ENCODE measurements at places on chromosomes 2 and 18. TPM values are rescaled to one million over a fixed set of nuclear protein-coding genes. Genes with fewer than 3 reads are reported as not detected.

Gene CRYGC
- not detected for polyA plus RNA-seq

Gene TLX2
- not detected for polyA plus RNA-seq

Gene EFR3B
- not detected for polyA plus RNA-seq

Gene TFPI
- not detected for polyA plus RNA-seq

Gene APCDD1
- polyA plus RNA-seq, result 1.2 TPM

Gene PLGLB2
- not detected for polyA plus RNA-seq

GRCh38 chr2:127133793-127134192, 26.8 kb upstream of the BIN1 start:
- H3K4me3 ChIP-seq, result no peak overlapping the region
- no peaks in the 10 kb centered on the region for H3K36me3 ChIP-seq
- DNase-seq, result no peak
- H3K27me3 ChIP-seq, result no peaks in the 10 kb centered on the region
- no peak overlapping the region for H3K27ac ChIP-seq

GRCh38 chr2:102425441-102426132, 2.6 kb downstream of the IL18RAP start:
- H3K4me3 ChIP-seq, result no peak overlapping the region
- H3K4me1 ChIP-seq, result peaks cover 41% of the 10 kb centered on the region
- DNase-seq, result no peak
- no peaks in the 10 kb centered on the region for H3K27me3 ChIP-seq
- H3K27ac ChIP-seq, result no peak overlapping the region
- H3K36me3 ChIP-seq, result no peaks in the 10 kb centered on the region

DNA sequence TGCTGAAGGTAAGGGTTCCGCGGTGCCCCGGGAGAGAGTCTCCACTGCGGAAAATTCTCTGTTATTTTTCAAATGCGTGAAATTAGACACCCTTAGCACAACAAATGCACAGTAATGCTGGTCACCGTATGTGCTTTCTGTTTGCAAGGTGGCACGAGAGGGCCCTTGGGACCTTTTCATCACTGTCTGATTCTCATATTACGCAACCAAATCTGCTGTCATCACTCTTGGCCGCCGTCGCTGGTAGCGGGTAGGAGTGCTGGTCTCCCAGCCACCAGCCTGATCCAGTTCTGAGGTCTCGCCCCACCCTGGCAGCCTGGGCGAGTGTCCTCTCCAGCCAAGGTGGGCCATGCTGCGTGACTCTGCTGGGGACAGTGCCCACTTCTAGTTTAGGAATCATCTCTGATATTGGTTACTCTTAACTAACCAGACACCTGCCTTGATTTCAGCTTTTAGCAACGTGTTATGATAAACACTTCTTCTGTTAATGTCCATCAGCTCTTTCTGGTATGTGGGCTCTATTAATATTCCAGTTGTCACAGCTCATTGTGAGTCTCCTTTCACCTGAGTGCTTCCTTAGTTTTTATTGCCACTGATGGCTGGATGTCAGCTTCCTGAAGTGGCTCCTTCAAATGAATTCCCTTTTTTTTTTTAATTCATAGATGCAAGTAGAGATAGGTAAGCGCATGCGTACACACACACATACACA, 199.4 kb downstream of the GBX2 start:
- DNase-seq, result no peak
- H3K4me3 ChIP-seq, result no peak overlapping the region
- no peaks in the 10 kb centered on the region for H3K36me3 ChIP-seq
- no peaks in the 10 kb centered on the region for H3K27me3 ChIP-seq
- H3K27ac ChIP-seq, result no peak overlapping the region
- no peaks in the 10 kb centered on the region for H3K4me1 ChIP-seq

DNA sequence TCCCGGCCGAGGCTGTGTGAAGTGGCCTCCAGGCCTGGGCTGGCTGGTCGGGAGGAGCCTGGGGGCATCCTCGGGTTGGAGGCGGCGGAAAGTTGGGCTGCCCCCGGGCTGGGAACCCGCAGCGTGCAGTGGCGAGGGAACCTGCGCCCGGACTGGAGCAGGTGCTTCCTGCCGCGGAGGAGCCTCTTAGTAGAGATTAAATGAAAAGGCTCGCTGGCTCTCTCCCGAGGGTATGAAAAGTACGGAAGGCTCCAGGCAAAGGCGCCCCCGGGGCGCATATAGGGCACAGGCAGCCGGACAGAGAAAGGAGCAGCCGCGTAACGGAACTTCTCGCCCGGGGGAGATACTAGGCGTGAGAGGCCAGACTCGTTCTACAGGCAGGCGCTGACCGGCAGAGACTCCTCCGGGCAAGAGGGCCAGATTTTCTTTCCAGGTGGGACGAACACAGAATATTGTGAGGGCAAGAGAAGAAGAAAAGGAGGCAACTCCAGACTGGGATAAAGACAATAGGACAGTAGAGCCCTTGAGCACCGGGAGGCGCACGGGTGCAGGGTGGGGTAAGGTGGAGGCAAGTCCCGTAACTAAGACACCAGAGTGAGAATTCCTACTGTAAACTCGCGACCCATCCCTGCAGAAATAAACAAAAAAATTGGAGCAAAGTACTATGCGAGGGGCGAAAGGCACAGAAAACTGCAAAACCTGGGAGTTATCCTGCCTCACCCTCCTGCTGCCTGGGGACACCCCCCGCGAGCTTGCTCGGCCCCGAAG, 816 bp downstream of the CDH2 start:
- peaks cover 7% of the 10 kb centered on the region for H3K4me1 ChIP-seq
- DNase-seq, result no peak
- no peaks in the 10 kb centered on the region for H3K36me3 ChIP-seq
- no peak overlapping the region for H3K27ac ChIP-seq

DNA sequence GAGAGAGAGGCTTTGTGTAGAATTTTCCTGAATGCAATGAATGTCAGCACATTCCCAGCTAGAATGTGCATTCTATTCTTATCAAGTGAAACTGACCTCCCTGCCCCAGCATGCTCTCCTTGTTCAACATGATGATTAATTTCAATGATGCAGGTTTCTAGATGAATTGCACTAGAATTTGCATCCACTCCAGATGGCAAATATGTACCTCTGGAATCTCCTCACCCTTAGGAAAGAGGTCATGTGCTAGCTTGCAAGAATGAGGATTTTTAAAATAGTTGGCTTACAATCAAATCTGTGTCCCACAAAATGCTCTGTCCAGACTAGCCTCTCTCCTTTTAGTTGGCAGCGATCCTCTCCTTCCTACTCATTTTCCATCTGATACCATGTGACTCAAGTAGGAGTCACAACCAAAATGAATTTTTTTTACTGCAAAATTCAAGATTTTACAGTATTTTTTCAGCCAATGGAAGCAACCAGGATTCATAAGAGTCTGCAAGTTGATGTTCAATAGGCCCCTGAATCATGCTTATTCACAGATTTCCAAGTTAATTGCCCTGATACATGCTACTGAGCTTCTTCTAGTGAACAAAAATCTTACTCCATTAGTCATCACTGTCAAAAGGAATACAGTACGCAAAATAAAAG, 21.0 kb upstream of the STAT4 start:
- no peaks in the 10 kb centered on the region for H3K36me3 ChIP-seq
- H3K4me3 ChIP-seq, result no peak overlapping the region
- no peak overlapping the region for H3K27ac ChIP-seq
- H3K27me3 ChIP-seq, result no peaks in the 10 kb centered on the region

GRCh38 chr18:47754311-47755101, 176.0 kb downstream of the SMAD2 start:
- no peaks in the 10 kb centered on the region for H3K36me3 ChIP-seq
- no peaks in the 10 kb centered on the region for H3K4me1 ChIP-seq
- no peak overlapping the region for H3K27ac ChIP-seq
- H3K4me3 ChIP-seq, result no peak overlapping the region

DNA sequence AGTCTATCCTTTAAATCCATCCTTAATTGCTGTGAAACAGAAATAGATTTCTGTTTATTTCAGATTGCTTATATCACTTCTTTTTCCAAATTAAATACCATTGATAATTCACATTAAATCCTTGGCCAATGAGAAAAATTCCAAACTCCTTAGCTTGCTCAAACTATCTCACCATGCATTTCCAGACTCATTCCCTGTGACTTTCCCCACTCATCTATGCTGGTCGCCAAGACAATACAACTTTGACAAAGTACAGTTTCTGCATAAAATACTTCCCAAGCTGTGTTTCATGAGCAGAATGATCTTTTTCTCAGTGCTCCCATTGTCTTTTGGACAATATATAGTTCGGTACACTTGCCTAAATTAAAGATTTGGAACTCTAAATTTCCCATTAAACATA, 575.6 kb downstream of the CPS1 start:
- H3K27me3 ChIP-seq, result no peaks in the 10 kb centered on the region
- no peak overlapping the region for H3K27ac ChIP-seq
- H3K4me1 ChIP-seq, result no peaks in the 10 kb centered on the region
- H3K36me3 ChIP-seq, result no peaks in the 10 kb centered on the region
- H3K4me3 ChIP-seq, result no peak overlapping the region

DNA sequence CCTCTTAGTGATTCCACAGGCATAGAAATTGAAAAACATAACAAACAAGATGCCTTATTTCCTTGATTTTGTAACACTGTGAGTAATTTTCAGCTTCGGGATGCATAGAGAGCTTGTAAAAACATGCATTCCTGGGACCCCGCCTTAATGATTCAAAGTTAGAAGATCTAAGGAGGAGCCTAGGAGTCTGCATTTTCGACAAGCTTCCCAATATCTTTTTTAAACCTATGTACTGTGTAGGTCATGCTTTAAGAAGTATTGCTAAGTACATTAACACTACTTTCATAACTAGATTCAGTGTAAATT, 109.8 kb upstream of the ZNF516 start:
- H3K27ac ChIP-seq, result no peak overlapping the region
- no peaks in the 10 kb centered on the region for H3K36me3 ChIP-seq
- no peaks in the 10 kb centered on the region for H3K4me1 ChIP-seq
- no peak overlapping the region for H3K4me3 ChIP-seq
- DNase-seq, result no peak
- H3K27me3 ChIP-seq, result no peaks in the 10 kb centered on the region

GRCh38 chr18:71322201-71322600, 1033.4 kb downstream of the SOCS6 start:
- no peak for DNase-seq
- H3K4me3 ChIP-seq, result no peak overlapping the region
- no peaks in the 10 kb centered on the region for H3K27me3 ChIP-seq

DNA sequence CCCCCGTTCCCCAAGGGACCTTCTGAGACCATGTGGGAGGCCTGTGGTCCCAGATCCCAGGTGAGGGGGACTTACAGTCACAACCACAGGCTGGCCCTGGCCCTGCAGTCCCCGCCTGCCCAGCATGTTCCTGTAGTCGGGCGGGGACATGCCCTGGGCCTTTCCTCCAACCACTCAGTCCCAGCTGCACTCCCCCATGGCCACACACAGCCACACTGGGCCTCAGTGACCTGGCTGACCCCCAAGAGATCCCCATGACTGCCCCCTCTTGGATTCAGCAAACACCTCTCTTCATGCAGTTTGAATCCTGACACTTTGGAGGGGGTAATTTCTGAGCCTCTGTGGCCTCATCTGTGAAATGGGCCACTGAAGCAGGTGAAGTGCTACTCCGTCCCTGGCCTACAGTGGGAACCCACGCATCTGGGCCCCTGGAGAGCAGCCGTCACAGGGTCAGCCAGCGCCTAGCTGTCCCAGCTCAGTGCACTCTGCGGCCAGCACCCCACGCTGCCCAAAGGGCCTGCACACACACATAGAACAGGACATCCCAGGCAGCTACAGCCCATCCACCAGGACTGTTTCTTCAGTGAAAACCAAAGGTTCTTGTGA, 12.7 kb upstream of the ARHGEF4 start:
- H3K4me1 ChIP-seq, result no peaks in the 10 kb centered on the region
- no peaks in the 10 kb centered on the region for H3K36me3 ChIP-seq
- no peak overlapping the region for H3K4me3 ChIP-seq
- no peaks in the 10 kb centered on the region for H3K27me3 ChIP-seq
- DNase-seq, result no peak

DNA sequence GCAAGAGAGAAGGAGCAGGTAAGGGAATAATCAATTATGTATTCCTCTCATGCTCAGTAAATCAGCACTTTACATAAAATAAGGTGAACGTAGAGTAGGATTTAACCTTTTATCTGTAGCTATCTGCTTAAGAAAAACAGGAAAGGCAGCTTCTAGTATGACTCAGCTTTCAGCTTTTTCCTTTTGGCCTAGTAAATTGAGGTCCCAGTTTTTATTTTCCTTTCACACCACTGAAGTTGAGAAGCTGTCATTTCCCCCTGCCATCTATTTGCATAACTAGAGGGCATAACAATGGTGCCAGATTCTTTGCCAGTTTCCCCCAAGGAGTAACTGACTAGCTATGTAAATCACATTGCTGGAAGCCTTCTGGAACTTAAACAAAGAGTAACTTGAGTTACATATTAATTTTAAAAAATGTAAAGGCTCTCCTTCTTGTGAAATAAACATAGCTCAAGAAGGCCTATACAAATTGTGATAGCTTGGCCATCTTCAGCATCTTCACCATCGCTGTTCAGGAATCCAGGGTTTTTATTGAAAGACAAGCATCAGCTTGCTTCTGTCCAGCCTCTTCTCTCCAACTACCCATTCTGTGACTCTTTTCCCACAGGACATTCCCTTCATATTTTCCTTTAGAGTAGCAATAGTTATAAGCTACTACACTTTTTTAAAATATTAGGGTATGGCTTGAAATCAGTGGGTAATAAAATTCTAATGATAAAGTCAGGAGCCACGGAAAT, 97.0 kb downstream of the KYNU start:
- no peaks in the 10 kb centered on the region for H3K4me1 ChIP-seq
- no peak overlapping the region for H3K27ac ChIP-seq
- H3K27me3 ChIP-seq, result no peaks in the 10 kb centered on the region
- H3K36me3 ChIP-seq, result peaks cover 77% of the 10 kb centered on the region

DNA sequence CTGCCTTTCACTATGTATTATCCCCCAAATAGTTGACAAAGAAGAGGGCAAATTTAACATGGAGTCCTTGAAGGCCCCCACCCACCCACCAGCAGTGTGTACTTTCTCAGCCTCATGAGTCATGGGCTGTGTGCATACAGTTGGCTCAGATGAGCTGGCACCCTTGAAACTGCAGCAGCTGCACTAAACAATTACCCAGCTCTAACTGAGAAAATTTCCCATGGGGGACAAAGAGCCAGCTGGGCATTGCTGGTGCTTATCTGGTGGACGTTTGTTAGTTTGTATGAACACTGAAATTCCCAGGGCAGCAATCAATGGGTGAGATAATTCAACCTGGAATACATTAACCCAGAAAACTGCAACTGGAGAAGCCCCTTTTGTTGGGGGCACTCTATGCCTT, 131.7 kb downstream of the GCA start:
- DNase-seq, result no peak
- H3K27me3 ChIP-seq, result no peaks in the 10 kb centered on the region
- H3K4me1 ChIP-seq, result no peaks in the 10 kb centered on the region
- H3K4me3 ChIP-seq, result no peak overlapping the region
- H3K36me3 ChIP-seq, result no peaks in the 10 kb centered on the region

GRCh38 chr2:173432049-173432754, 77.5 kb downstream of the CDCA7 start:
- peaks cover 10% of the 10 kb centered on the region for H3K4me1 ChIP-seq
- H3K27ac ChIP-seq, result no peak overlapping the region
- no peaks in the 10 kb centered on the region for H3K27me3 ChIP-seq
- DNase-seq, result peak; percentile 35
- no peak overlapping the region for H3K4me3 ChIP-seq

- no peak for DNase-seq
- no peaks in the 10 kb centered on the region for H3K4me1 ChIP-seq
- H3K27ac ChIP-seq, result no peak overlapping the region
- no peaks in the 10 kb centered on the region for H3K36me3 ChIP-seq
- no peaks in the 10 kb centered on the region for H3K27me3 ChIP-seq
These were observed 24.3 kb upstream of the IKZF2 start for GRCh38 chr2:213175673-213176247.

GRCh38 chr2:181058378-181059269, 78.2 kb downstream of the UBE2E3 start:
- no peaks in the 10 kb centered on the region for H3K4me1 ChIP-seq
- no peak overlapping the region for H3K4me3 ChIP-seq
- H3K27me3 ChIP-seq, result no peaks in the 10 kb centered on the region
- H3K27ac ChIP-seq, result no peak overlapping the region

- H3K4me1 ChIP-seq, result peaks cover 17% of the 10 kb centered on the region
- no peak overlapping the region for H3K27ac ChIP-seq
- no peaks in the 10 kb centered on the region for H3K27me3 ChIP-seq
- no peak overlapping the region for H3K4me3 ChIP-seq
- DNase-seq, result no peak
These were observed 7.8 kb upstream of the RALB start for GRCh38 chr2:120244656-120245519.
